ENCODE measurements at places on chromosomes 7 and 10.

DNA sequence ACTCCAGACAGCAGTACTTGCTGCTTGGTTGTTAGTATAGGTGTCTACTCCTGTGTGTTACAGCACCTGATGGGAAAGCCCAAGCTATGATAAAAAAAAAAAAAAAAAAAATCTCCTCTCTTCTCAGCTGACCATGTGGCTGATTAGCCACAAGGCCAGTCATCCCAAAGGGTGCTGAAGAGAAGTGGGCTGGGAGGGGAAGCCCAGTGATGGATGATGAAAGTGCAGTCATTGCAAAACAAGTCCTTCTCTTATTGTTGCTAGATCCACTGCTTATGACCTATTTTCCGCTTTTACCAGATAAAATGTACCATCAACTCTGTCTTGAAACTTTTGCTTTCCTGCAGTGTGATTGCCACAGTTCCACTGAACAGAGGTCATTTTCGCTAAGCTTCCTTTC, 1092.5 kb upstream of the C7orf33 start:
- no peak for DNase-seq

DNA sequence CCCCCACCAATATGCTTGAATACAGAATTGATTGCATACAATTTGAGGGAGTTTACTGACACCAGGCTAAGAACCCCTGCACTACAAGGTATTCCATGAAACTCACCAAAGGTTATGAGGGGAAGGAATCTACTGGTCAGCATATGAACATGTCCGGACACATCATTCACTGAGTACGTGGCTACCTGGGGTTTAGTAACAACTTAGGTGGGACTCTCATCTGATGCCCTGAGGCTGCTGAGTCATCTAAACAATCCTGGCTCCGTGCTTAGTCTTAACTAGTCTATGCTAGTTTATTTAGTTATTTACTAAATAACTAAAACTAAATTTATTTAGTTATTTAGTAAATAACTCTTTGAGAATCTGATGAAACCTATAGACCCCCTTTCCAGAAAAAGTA, 11.3 kb downstream of the PI4K2A start:
- no peak for DNase-seq

GRCh38 chr7:422886-423225, 96.8 kb downstream of the PDGFA start:
- DNase-seq = no peak

GRCh38 chr7:41501006-41501405, 201.9 kb downstream of the INHBA start:
- DNase-seq = no peak

- DNase-seq = no peak
These were observed 42.3 kb downstream of the BZW2 start for GRCh38 chr7:16688249-16688648.

- DNase-seq = no peak
These were observed 405.0 kb upstream of the ZMIZ1 start for GRCh38 chr10:78663721-78664120.
